ENCODE measurements at places on chromosomes 2 and 18.

DNA sequence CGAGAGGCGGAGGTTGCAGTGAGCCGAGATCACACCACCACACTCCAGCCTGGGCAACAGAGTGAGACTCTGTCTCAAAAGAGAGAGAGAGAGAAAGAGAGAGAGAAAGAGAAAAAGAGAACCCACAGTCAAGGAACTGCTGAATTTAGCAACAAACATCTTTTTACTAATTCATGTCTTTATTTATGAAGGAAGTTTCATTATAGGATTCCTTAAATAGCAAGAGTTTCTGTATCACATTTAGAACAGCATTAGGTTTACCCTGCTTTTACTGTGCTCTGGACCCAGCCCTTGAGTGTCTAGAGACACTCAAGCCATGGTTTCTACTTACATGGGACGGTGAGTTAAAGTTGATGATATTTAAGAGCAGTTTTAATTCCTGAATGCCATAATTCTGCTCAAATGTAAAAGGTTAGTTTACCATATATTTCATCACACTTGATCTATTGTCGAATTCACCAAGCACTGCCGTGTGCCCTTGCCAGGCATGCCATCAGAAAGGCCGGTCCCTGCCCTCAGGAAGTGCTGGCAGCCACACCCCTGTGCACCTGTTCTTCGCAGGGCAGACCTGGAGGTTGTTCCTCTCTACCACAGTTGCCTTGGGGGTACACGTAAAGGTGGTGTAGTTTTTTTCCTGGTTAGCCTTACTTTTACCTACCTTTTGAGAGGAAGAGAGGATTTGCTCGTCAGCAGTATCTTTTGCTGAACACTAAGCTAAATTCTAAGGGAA, 153.3 kb downstream of the LDLRAD4 start:
- no peak for DNase-seq

DNA sequence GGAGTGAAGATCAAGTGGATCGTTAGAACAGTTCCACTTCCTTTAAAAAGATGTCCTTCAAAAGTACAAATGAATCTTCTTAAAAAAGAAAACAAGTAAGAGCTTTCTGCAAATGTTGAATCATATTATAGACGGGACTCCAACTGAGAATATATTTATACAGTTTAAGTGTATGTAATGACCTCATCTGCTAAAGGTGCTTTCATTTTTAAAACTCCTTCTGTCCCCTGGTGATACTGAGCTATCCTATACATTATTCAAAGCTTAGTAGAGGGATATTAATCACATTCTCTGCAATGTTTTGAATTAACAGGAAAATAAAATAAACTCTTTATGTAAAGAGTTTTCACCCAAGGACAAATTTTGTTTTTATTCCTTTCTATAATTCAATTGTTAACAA, 420.7 kb upstream of the SLC8A1 start:
- no peak for DNase-seq

GRCh38 chr18:58321986-58322385, 278.0 kb downstream of the NEDD4L start:
- DNase-seq: peak; percentile 7

DNA sequence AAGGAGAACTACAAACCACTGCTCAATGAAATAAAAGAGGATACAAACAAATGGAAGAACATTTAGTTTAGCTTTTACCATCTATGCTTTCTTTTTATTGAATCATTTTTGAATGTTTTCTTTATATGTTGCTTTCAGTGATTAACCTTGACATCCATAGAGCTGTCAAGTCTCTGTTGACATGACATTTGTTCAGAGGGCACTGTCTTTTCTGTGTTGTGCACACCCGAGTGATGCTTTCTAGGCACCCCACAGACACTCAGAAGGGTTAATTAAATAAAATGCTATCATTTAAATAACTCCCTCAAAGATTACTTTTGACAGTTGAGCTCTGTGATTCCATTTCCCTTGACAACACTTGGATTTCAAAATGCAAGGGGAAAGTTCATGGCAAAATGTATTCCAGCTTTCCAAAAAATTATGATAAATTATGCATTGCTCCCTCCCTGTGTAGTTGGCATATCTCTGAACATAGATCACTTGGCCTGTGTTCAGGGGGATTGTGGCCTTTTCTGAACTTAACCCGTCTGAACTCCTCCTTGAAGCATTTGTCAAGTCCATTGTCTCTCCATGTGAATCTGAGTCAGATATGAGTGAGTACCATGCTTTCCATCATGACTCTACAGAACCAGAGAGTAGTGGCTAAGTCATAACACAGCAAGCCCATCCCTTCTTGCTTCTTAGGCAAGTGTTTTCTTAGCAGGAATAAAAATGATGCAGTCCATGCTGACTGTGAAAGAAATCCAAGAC, 372.6 kb downstream of the RPRM start:
- no peak for DNase-seq

Data from T-helper 9 cell (primary cell).